ENCODE measurements at places on chromosomes 2 and 18.

DNA sequence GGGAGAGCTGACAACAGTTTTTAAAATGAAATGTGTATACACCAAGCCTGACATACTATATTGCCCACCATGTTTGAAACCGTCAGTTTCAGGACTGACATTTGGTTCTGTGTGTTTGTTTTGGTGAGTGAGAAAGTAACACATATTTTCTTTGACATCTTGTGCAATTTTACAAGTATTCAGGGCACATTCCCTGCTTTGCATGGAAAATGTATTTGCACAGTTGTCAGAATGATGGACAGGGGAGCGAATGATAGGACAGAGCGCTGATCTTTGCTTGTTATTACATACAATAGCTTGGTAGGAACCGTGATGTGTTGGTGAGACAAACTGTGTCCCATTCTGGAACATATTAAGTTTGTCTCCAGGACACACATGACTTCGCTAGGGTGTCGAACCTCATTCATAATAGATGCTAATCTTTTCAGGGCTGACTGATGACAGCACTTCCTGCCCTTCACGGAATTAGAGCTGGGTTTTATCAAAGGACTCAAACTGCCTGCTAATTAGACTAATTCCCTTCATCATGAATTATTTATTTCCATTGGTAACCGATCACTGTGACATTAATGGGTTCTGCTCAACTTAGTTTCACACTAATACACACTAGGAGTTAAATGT is 158.5 kb downstream of the CDCA7 start:
- DNase-seq: no peak

GRCh38 chr2:128797533-128797932 is 478.9 kb upstream of the HS6ST1 start:
- DNase-seq: no peak

DNA sequence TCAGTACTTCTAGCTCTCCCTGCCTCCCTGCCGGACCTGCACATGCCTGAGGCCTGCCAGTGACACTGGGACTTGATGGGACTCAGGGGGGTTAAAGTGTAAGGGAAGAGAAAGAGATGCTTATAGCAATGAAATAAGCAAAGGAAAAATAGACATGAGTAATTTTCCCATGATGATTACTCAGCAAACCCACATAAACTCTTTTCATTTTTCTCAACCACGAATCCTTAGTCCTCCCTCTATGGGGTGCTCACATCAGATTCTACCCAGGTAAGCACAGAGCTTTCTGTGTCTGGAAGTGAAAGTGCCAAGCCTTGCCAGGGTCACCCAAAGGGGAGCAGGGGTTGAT is 44.8 kb upstream of the ANKRD62 start:
- DNase-seq: no peak

DNA sequence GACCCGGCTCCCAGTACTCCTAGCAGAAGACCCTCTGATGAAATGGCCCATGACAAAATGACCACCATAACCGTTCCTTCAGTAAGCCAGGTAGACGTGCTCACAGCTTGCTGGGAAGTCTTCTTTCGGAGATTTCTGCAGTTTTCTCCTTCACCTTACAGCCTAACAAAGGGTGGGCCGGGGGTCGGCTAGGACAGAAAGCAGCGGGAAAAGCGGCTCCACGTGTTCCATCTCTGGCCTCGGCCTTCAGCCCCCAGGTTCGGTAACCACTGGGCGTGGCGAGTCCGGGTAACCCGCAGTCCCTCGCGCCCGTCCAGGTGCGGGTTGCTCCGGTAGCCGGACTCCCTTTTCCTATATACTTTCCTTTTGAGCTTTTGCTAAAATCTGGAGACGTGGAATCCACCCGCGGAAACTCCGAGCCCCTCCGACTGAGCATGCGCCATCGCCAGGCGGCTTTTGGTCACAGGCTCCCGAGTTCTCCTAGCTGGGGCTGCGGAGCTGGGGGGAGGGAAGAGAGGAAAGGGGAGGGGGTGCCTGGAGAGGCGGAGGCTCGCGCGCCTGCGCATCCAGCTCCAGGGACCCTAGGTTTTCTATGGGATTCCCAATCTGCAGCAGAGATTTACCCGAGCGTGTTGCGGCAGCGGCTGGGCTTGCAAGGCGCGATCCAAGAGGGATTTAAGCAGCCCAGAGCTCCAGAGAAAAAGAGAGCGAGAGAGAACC is at the start of gene VSNL1:
TSS of gene VSNL1 (plus strand) at position 604 of the 720 bp plus-strand sequence. CDS start 51,379 bp downstream, outside the sequence.
- peak; percentile 62 for DNase-seq

DNA sequence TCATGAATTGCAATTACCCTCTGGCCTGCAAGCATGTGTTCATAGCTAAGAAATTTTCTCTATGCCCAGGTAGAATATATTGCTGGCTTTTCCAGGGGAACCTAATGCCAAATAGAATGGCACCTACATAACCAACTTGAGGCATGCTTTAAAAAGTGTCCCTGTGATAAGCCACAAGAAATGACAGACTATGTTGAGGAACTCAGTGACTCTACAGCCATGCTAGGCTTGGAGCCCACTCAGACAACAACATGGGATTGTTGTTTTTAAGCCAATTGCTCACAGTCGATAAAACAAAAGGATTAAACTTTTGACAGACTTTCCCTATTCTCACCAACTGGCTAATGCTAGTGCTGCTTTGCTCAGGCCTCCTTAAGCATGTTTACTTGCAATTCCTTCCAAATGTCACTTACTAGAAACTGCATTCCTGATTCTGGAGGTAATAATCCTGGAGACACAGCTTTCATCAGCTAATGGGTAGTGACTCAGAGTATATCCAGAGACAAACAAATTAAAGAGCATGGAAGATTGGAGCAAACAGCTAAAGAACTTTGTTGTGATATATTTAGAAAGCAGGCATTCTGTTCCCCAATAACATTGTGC is 249.0 kb downstream of the SLC8A1 start:
- DNase-seq: no peak
